ENCODE measurements at places on chromosomes 5 and 9. TPM values are rescaled to one million over a fixed set of nuclear protein-coding genes. Genes with fewer than 3 reads are reported as not detected.

The PCDH12 gene
- 17.6 TPM for polyA plus RNA-seq

The PAPPA gene
- polyA plus RNA-seq = 0.59 TPM

The NPDC1 gene
- polyA plus RNA-seq = 49.3 TPM

The CDO1 gene
- 31.1 TPM for polyA plus RNA-seq

The TMC1 gene
- polyA plus RNA-seq = 0.62 TPM

The ADGRD2 gene
- polyA plus RNA-seq = not detected

- no peak for DNase-seq
Measured at GRCh38 chr5:115555084-115555633, 10.6 kb upstream of the FEM1C start.

DNA sequence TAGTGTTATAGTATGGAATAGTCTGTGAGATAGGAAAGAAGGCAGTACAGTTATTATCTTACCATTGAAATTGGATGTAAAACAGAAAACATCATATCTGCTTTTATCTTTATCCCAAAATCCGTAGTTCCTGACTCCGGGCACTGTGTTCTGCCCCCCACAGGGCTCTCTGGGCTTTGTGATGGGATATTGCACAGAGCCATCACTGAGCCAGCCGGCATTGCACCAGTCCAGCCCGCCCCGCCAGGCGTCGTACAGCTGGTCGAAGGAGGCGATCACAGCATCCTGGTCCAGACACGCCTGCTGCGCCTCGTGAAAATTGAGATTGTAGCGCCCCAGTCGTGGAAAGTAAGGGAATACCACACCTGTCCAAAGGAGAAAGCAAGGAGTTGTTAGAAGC, 76.4 kb downstream of the HAPLN1 start:
- DNase-seq = no peak

- no peak for DNase-seq
Measured at GRCh38 chr5:180461303-180461702, 32.9 kb upstream of the CNOT6 start.

DNA sequence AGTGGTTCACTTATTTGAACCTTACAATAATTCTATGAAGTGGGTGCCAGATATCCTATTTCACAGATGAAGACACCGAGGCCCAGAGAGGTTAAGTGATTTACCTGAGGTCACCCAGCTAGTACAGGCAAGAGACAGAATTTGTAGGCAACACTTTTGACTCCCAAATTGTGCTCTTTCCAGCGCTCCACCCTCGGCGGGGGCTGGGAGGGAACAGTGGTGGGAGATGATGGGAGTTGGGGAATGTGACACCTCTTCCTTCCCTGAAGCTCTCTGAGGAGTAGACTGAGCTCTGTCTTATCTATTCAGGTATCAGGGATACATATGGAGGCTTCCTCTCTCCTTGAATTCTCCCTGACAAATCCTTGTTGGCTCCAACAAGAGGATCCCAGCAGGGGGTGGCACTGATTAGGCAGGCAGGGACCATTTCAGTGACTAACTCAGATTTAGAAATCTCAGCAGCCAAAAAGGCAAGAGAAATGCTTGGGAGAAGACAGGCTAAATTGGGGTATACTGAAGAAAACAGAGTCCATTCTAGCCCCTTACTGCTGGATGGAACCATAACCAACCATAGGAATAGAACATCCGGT, 95.8 kb upstream of the PANK3 start:
- DNase-seq = no peak

GRCh38 chr5:125197321-125197720, 450.9 kb upstream of the ZNF608 start:
- DNase-seq = no peak

GRCh38 chr5:173793648-173794548, 94.3 kb upstream of the CPEB4 start:
- DNase-seq = no peak

- DNase-seq = peak; percentile 54
Measured at GRCh38 chr5:137453483-137454080, 45.5 kb downstream of the SPOCK1 start.

- DNase-seq = no peak
Measured at GRCh38 chr5:41182666-41183065, 30.7 kb downstream of the C6 start.

GRCh38 chr5:172417983-172418630, 36.2 kb downstream of the SH3PXD2B start:
- peak; percentile 97 for DNase-seq

GRCh38 chr9:76654051-76654461, 110.2 kb upstream of the PCA3 start:
- DNase-seq = no peak

All from muscle of back (tissue), 13 donors.